ENCODE measurements at places on chromosomes 6 and 20.

DNA sequence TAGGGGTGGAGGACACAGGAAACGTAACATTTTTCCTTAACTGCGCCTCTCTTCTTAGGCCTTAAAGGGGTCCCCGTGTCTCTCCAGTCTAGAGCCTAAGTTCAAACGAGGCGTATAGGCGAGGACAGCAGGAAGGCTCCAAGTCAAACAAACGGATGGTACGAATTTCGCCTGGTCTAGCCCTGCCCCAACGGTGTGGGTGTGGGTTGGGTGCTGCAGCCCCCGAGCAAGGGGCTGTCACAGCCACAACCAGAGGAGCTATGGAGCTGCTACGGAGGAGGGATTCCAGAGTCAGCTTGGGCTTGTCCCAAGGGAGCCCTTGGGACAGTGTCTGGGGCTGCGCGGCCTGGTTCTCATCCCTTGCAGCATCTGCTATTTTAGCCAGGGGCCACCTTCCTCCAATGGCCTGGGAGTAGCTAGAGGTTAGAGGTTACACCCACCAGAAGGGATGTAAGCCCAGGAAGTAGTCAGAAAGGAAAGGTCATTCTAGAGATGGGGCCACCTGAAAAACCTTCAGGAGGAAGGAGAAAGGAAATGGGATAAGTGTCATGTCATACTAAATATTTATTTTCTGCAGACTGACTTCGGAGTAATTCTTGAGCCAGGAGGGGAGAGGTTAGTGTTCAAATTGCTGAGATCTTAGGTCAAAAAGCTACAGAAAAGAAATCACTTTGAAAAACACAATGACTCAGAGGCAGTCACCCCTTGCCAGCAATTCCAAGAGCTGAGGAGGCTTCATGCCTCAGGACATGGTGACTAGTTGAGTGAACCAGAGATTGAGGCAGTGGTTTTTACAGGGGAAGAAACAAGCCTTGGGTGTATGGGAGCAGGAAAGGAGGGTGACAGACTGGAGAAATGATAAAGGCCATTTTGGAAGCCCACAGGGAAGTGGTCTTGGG, 21.7 kb downstream of the VPS52 start:
- no peak for DNase-seq

- DNase-seq: no peak
Observed at GRCh38 chr20:4560667-4561066, 161.0 kb upstream of the PRND start.

- DNase-seq: no peak
Observed at GRCh38 chr6:43736844-43737243, 33.2 kb upstream of the VEGFA start.

DNA sequence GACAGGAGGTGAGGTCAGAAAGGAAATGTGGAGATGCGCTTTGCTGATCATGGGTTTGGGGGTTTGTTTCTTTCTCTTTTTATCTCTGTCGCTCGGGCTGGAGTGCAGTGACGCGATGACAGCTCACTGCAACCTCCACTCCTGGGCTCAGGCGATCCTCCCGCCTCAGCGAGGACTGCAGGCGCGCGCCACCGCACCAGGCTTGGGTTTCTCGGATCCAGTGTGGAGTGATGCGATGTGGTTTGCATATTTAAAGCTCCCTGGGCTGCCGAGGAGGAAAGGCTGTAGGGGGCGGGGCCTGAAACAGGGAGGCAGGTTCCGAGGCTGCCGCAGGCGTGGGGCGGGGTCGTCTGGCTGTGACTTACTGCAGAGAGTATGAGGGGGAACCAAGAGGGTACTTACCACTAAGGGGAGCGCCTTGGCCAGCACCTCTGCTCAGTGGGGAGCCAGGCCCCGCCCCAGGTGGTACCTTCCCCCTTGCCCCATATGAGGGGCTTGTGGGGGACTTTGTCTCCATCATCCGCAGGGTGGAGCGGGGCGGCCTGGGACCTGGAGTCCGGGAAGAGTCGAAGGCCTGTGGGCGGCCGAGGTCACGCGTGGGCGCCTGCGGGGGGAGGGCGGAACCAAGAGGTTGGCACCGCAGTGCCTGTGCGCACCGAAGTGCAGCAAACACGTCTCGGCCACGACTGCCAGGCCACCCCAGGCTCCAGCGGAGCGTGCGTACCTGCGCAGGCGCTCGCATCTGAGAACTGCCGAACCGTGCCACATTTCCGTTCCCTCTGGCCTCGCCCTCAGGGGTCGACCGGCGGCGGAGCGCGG, 12.7 kb upstream of the BAK1 start:
- DNase-seq: no peak

- no peak for DNase-seq
Observed at GRCh38 chr6:109693111-109693510, 2.0 kb downstream of the FIG4 start.

GRCh38 chr20:31566658-31567379, 38.3 kb upstream of the ID1 start:
- no peak for DNase-seq

GRCh38 chr6:48990739-48991138, 472.3 kb downstream of the MMUT start:
- DNase-seq: no peak

DNA sequence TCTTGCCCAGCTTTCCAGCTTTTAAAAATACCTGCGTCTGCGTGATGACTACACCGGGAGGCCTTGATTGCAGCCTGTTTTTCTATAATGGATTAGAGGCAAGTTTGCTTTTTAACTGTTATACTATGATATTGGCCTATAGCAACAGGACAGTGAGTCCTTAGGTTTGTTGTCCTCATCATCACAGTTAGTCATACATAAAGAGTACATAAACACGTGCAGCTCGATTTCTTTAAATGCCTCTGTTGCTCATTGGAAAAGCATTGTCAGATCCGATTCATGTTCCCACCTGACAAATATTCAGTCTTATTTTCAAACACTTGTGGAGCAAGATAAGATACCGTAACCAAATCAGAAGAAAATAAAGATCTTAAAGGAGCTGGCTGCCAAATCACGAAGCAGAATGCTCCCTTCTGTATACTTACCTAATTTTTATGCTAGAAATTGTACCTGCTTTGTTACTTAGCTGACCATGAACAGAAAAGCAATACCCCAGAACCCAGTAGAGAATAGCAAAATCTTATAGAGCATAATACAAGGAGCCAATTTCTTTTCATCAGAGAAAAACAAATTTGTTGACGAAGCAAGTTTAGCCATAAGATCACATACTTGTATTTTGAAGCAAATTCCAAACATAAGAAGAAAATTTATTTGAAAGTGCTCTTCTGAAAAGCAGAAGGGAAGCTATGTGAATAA, 100.4 kb downstream of the TMEM200A start:
- DNase-seq: no peak

GRCh38 chr6:96467814-96468213, 53.8 kb upstream of the UFL1 start:
- DNase-seq: no peak

GRCh38 chr20:34415079-34415478, 52.0 kb downstream of the ITCH start:
- DNase-seq: no peak

- no peak for DNase-seq
Observed at GRCh38 chr6:154170106-154170505, 131.1 kb downstream of the OPRM1 start.

- no peak for DNase-seq
Observed at GRCh38 chr20:53088786-53089185, 116.6 kb downstream of the TSHZ2 start.

- DNase-seq: no peak
Observed at GRCh38 chr6:27143474-27144026, 104.0 kb upstream of the PRSS16 start.

DNA sequence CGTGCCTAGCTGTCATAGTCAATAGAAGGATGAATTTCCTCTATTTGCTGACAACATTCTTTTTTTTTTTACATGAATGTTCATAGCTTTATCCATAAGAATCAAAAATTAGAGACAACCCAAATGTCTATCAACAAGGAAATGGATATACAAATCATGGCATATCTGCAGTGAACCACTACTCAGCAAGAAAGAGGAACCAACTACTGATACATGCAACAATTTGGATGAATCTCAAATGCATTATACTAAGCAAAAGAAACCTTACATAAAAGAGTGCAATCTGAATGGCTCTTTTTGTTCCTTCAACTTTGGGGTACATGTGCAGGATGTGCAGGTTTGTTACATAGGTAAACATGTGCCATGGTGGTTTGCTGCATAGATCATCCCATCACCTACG, 17.7 kb upstream of the MCM9 start:
- DNase-seq: no peak
